ENCODE measurements at places on chromosomes 13 and 19. TPM values are rescaled to one million over a fixed set of nuclear protein-coding genes. Genes with fewer than 3 reads are reported as not detected.

RDH8 gene
- not detected for total RNA-seq

GRCh38 chr13:45292176-45292575 is 48.8 kb downstream of the TPT1 start:
- no peaks in the 10 kb centered on the region for H3K27me3 ChIP-seq
- H3K4me3 ChIP-seq, result no peak overlapping the region
- no peaks in the 10 kb centered on the region for H3K4me1 ChIP-seq
- DNase-seq, result no peak
- no peaks in the 10 kb centered on the region for H3K36me3 ChIP-seq

DNA sequence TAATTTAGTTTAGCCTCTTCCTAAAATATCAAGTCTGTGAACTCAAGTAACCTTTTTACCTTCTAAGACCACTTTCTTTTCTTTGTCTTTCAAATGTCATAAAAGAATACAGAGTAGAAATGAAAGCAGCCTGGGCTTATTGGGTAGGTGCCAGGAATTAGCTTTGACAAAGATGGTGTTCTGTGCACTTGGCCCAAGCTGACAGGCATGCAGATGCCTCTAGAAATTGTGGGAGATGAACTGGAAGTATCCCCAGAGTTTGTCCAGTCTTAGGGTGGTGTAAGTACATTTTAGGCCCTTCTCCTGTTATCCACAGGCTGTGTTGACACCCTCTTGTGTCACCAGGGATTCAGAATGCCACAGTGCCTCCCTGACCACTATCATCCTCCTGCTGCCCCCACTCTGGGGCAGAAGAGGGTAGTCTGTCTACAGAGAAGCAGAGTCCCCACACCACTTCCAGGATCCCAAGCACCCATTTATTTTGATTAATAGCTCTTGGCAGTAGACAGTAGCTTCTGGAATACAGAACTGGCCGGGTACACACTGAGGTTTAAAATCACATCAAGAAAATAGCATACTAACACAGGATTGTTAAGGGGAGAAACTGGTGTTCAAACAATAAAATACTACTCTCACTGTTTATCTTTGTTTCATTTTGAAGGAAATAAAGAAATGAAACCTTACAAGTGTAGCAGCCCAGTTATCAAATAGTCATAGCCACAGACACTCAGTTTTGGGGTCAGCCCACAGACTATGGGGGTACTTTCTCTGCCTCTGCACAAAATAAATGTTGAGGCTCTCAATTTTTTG is 343.2 kb downstream of the KCNRG start:
- DNase-seq, result no peak
- no peak overlapping the region for H3K27ac ChIP-seq
- no peaks in the 10 kb centered on the region for H3K27me3 ChIP-seq
- H3K4me3 ChIP-seq, result no peak overlapping the region

- DNase-seq, result no peak
- H3K4me1 ChIP-seq, result no peaks in the 10 kb centered on the region
- H3K27ac ChIP-seq, result no peak overlapping the region
- no peaks in the 10 kb centered on the region for H3K27me3 ChIP-seq
- H3K4me3 ChIP-seq, result no peak overlapping the region
Measured at GRCh38 chr13:33100886-33101285, 84.7 kb downstream of the KL start.

LMTK3 gene
- 1.3 TPM for total RNA-seq

FFAR3 gene
- not detected for total RNA-seq

DNA sequence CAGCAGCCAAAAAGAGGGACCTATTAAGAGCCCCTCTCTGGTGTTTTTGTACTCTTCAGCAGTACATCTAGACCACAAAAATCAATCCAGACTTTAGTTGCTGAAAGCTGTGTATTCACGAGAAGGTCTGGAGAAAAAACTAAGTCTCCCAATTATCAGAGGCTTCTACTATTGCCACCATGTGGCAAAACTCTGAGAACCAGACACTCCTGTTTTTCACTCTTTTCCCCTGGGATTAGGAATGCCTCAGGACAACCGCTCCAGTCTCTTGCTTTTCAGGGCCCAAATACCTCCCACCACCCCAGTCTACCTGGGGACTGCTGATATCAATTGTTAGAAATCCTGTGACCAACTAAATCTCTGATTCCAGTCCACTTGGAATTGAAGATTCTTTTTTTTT is 30.1 kb upstream of the OBI1 start:
- H3K36me3 ChIP-seq, result no peaks in the 10 kb centered on the region
- no peaks in the 10 kb centered on the region for H3K27me3 ChIP-seq
- H3K4me1 ChIP-seq, result no peaks in the 10 kb centered on the region
- H3K27ac ChIP-seq, result no peak overlapping the region
- no peak for DNase-seq

DNA sequence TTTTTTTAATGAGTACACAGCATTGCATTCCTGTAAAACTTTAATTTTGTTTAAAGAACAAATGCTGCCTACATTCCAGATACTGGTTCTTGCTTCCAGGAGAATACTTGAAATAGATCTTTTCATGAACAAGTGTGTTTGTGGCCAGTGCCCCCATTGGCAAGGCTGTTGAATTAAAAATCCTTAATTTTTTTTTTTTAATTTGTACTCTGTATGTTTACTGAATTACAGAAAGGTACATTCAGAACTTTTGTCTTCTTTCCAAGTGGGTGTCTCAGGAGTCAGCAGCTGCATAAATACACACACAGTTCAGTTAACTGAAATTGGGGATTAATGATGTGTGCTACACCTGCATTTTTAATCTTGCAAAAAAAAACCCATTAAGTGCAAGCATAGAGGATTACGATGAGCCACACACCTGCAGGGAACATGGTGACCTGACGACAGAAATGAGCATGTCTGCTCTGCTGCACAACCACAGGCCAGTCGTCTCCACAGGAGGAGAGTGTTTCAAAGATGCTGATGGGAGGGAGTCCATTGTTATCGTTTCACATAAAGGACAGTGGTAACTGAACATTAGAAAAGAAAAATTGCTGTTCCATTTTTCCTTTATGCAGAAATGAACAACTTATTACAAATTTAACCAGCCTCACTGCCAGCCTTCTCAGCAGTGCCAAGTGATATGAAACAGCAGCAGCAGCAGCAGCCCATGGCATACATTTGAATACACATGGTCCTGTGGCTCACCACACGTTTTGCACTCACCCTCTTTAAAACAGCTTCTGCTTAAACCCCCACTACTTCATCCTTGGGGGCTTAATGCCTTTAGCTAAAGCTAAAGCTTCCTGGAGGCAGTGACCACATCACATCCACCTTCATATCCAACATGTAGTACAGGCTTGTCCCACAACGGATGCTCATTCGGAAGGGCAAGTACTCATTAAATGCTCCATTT is 72.3 kb upstream of the RFC3 start:
- no peak overlapping the region for H3K4me3 ChIP-seq
- no peaks in the 10 kb centered on the region for H3K4me1 ChIP-seq
- no peaks in the 10 kb centered on the region for H3K27me3 ChIP-seq
- DNase-seq, result no peak
- H3K36me3 ChIP-seq, result no peaks in the 10 kb centered on the region

- H3K27ac ChIP-seq, result no peak overlapping the region
- no peaks in the 10 kb centered on the region for H3K4me1 ChIP-seq
- H3K4me3 ChIP-seq, result no peak overlapping the region
- DNase-seq, result no peak
- H3K36me3 ChIP-seq, result no peaks in the 10 kb centered on the region
Measured at GRCh38 chr19:3278749-3279148, 54.3 kb downstream of the CELF5 start.

DNA sequence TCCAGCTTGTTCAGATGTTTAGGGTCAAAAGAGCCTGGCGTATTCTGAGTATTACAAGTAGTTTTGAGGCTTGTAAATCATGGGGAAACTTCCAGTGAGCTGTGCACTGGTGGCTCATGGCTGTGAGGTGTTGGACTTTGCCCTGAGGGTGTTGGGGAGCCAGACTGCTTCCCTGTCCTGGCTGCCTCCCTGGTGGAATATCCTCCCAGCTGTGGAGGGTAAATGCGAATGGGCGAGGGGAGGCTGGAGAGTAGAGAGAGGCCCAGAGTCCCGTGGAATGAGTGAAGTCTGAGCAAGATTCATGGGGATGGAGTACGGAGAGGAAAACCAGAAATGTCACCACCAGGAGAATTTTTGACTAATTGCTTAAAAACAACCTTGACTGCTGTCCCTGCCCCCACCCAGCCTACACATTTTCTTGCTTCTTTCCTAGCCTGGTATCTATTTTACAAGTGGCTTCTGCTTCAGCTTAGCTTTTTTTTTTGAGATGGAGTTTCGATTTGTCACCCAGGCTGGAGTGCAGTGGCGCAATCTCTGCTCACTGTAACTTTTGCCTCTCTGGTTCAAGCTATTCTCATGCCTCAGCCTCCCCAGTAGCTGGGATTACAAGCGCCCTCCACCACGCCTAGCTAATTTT is 3.7 kb downstream of the SNRPA start:
- no peak overlapping the region for H3K27ac ChIP-seq
- H3K36me3 ChIP-seq, result no peaks in the 10 kb centered on the region
- H3K27me3 ChIP-seq, result no peaks in the 10 kb centered on the region
- H3K4me3 ChIP-seq, result no peak overlapping the region
- H3K4me1 ChIP-seq, result peaks cover 26% of the 10 kb centered on the region

Measured in adrenal gland (tissue), 19 donors.